Stimulated activated naive CD8-positive, alpha-beta T cell treated with anti-CD3 and anti-CD28 coated beads, Interleukin-15, amount 100 ng/mL, for 72 hours (primary cell): ENCODE measurements at places on chromosomes 3 and 15.

DNA sequence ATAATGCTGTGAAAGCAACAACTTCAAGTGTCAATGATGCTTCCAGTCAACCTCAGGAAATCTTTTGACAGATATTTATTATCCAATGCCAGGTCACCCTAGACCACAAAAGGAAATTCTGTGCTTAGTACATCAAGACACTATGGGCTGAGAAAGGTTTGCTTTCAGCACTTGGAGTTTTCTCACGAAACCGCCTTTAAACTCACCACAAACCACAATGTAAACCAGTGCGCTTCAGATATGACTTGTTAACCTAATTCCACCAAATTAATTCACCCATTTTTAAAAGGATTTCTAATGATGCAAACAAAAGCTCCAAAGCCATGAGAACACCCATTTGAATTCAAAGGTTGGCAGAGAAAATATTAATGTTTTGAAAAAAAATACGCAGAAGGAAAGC lies 292.9 kb upstream of the NR2F2 start:
- no peak for DNase-seq

GRCh38 chr3:125634336-125634950 lies 39.1 kb upstream of the OSBPL11 start:
- DNase-seq = no peak

- no peak for DNase-seq
Observed at GRCh38 chr3:183527428-183528379, 27.8 kb downstream of the KLHL6 start.

DNA sequence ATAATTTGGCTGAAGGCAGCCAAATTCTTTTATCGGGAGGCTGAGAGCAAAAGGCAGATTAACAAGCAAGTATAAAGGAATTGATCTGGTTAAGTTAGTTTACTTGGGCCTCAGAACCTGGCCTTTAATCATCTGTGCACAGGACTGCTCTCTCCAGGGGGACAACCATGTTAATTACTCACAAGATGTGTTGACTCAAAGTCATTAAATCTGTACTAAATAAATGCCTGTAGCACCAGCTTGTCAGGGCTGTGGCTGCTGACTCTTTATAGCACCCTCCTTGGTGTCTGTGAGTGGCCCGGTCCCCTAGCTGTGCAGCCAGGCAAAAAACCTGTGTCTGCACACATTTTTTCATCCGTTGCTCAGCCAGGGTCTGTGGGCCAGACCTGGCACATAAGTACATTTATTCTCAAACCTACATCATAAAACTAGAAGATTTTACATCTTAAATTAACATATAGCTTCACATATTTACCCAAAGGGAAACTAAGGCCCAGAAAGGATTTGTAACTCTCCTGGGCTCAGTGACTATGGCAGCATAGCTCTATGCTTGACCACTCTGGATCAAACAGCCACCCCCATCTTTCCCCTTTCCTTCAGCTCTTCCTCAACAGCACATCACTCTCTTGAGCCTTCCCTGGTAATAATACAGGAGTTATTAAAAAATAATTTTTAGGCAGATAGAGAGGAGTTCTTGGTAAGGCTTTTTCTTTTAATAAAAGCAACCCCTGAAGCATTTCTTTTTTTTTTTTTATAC lies 51.4 kb downstream of the NCEH1 start:
- no peak for DNase-seq

GRCh38 chr15:41133454-41133853 lies 17.4 kb upstream of the INO80 start:
- no peak for DNase-seq

- no peak for DNase-seq
Observed at GRCh38 chr3:127682561-127682960, 9.8 kb downstream of the ABTB1 start.

DNA sequence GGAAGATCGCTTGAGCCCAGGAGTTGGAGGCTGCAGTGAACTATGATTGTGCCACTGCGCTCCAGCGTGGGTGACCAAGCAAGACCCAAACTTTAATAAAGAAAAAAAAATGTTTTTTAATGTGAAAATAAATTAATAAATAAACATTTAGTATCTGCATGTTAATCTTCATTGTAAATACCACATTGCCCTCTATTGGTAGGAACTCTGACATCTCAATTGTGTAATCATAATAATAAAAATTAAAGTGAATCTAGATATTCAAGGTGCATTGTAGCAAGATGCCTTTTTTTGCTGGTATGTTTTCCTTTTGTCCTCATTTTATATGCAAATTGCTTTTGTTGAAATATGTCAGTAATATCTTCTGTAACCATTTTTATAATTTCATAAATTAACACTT lies 95.0 kb upstream of the LIMD1 start:
- DNase-seq = no peak

- DNase-seq = peak; percentile 62
Observed at GRCh38 chr3:187807086-187807862, 62.0 kb upstream of the BCL6 start.

DNA sequence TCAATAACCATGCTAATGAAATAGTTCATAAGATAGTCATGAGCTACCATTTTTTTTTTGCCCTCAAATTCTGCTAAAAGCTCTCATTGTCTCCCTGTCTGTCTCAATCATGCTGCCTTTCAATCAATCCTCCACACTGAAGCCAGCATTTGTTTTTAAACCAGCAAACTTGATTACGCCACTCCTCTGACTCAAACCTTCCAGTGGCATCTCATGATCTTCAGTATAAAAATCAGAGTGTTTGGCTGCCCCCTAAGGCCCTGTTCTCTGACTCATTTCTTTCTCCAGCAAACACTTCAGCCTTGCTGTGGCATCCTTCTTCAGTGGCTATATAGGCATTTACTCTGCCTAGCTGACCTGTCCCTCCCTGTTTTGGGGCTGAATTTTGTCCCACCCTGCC lies 36.0 kb upstream of the EOMES start:
- DNase-seq = peak; percentile 38

- no peak for DNase-seq
Observed at GRCh38 chr15:53627279-53627678, 132.2 kb downstream of the WDR72 start.

DNA sequence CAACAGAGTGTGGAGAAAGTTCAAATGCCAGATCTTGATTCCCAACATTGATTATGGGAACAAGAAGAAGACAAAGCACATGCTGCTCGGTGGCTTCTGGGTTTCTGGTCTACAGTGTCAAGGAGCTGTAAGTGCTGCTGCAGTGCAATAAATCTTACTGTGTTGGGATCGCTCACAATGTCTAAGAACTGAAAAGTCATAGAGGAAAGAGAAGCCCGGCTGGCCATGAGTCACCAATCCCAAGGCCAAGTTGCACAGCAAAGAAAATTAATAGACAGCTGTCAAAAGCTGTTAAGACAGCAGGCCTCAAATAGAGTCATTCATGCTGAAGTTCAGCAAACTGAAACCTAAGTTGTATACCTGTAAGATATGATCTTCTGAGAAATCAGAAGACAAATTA lies 33.2 kb upstream of the SPPL2A start:
- DNase-seq = no peak

DNA sequence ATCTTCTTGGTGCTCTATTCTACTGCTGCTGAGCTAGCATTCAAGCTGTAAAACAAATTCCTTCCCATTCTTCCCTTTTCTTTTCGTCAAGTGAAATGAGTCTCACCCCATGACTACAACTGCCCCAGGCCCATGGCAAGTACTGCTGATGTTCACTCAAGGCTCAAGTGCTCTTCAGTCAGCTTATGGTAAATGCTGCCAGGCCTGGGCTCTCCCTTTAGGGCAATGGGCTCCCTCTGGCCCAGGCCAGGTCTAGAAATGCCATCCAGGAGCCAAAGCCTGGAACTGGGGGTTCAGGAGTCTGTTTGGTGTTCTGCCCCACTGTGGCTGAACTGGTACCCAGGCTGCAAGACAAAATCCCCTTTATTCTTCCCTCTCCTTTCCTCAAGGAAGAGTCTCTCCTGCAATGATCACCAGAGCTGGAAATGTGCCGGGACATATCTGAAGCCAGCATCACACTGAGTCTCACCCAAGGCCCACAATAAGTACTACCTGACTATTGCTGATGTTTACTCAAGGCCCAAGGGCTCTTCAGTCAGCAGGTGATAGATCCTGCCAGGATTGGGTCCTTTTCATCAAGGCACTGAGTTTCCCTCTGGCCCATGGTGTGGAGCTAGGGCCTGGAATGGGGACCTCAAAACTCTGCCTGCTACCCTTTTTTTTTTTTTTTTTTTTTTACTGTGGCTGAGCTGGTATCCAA lies 205.0 kb upstream of the STAC start:
- DNase-seq = no peak

DNA sequence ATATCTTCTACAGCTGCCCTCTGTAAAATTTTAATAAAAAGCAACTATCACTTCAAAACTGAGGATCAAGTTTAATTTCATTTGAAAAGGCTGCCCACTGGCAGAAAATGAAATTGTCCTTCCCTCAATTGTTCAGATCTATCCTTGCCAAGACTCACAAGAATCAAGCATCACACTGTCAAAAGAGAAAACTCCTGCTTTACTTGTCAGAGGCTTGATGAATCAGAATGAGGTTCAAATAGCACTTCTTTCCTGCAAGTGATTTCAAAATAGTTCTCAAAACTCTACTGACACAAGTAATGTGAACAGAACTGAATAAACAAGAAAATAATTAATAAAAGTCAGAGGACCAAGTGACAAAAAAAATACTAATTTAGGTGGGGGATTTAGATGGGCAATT lies 70.6 kb downstream of the GOLIM4 start:
- no peak for DNase-seq

- DNase-seq = no peak
Observed at GRCh38 chr3:5140839-5141238, 18.7 kb downstream of the ARL8B start.

- no peak for DNase-seq
Observed at GRCh38 chr3:50327129-50327528, 894 bp downstream of the TUSC2 start.

GRCh38 chr15:43299411-43299810 lies 31.0 kb downstream of the LCMT2 start:
- no peak for DNase-seq

DNA sequence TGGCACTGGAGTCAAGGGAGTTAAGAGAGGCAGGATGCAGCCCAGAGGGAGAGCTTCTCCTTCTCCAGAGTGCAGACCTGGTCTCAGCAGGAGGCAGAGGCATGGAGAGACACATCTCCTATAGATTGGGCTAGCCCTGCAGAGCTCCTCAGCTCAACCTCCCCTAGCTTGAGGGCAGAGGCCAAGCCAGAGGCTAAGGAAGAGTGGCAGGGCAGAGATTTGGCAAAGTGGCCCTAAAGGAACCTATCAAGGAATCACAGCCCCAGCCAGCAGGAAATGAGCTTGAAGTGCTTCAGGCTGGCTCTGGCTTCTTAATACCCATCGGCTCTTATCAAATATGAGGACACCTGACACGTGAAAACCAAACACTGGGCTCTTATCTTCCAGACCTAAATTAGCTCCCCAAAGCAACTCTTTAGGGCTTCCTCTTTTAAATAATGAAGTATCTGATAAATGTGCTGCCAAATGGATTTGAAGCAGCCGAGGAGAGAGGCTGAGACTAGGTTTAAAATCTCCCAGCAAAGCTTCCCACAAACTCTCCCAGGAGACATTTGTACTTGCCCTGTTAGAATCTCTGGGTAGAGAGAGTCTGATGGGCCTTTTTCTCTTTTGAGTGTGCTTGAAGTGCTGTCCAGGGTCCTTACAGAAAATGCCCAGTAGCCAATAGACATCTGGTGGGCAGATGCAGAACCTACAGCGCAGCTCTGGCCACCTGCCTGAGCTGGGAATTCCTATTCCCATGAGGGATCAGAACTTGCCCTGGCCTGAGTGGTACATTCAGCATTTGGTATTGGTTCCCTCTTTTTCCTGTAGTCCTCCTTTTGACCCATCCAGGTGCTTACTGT lies 271.4 kb downstream of the CLSTN2 start:
- DNase-seq = no peak

DNA sequence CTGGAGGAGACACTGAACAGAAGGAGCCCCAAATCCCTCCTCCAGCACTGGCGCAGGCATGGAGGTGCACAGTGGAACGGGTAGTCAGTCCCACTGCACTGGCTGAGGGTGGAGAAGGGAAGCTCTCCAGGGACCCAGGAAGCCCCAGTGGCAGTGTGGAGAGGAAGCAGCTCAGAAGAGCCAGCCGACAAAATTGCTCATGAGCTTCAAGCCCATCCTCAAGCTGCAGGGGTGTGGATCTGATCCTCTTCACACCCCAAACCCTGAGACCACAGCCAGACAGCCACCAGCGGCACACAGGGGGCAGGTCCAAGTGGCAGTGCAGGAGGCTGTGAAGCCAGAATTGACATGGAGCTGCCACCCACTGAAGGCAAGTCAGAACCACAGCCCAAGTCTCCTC lies 32.1 kb downstream of the CYFIP1 start:
- no peak for DNase-seq

- DNase-seq = no peak
Observed at GRCh38 chr3:72630327-72630968, 217.8 kb downstream of the SHQ1 start.
